ENCODE measurements at places on chromosomes 16 and 17.

DNA sequence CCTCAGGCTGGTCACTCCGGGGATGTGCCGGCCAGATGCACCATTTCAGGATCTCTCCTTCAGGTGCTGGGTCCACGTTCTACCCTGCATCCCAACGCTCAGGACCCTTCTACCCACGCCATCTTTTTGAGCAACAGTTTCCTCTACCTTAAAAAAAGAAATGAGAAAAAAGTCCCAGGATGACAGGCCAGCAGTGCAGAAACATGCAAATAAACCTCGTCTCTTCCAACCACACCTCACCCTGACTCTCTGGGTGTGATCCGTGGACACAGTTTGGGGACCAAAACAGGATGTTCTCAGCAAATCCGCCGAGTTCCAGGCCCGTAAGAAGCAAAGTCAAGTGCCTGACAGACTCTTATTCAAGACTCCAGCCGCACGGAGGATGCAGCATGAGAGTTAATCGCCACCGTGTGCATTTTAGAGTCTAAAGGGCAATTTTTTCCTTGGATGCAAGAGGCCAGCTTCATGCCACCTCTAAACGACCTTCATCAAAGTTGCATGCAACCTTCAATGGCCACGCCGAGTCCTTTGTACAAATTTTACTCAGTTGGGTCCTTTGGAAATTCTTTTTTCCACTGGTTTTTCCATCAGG, 99.6 kb downstream of the ZFHX3 start:
- no peak for DNase-seq

GRCh38 chr16:83973077-83973476, 5.0 kb downstream of the NECAB2 start:
- DNase-seq: no peak

DNA sequence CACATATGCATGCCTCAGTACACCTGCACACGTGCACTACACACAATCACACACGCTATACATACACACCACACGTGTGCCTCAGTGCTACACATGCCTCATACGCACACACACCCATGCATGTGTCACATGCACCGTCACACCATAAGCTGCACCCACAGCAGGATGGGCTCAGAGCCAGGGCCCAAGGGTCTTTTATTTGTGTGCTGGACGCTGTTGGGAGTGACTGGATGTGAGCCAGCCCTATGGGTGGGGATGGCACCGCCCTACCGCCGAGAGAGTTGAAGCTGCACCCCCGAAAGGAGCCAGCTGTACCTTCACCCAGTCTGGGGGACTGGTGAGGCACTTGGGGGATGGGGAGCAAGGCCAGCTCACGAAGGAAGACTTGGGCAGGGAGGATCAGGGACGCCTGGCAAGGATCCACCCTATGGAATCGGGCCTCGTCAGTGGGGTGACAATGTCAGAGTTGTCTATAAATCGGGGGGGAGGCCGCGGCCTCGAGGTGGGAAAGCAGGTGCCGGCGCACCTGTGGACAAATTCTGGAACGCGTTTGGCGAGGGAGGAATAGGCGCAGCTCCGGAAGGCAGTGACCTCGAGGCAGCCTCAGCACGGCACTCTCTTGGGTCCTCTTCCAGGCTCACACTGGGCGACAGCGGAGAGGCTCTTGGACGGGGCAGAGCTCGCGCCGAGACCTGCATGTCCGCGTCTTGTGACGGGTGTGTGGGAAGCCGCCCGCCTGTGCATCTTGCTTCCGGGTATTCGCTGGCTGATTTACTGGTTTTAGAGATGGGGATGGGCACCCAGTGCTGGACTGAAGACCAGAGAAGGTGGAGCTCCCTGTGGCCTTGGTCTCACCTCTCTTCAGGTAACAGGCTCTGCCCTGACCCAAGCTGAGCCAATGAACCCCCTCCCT, 7.3 kb downstream of the RGS11 start:
- no peak for DNase-seq

- no peak for DNase-seq
Measured at GRCh38 chr16:58651965-58652348, 22.3 kb upstream of the CNOT1 start.

Data from activated CD8-positive, alpha-beta memory T cell treated with anti-CD3 and anti-CD28 coated beads, Interleukin-2, amount 50 U/mL, for 48 hours (primary cell).